Stomach (tissue), 19 donors: ENCODE measurements at places on chromosomes 1 and 21. TPM values are rescaled to one million over a fixed set of nuclear protein-coding genes. Genes with fewer than 3 reads are reported as not detected.

The AQP10 gene
- total RNA-seq, result not detected

The ZNF695 gene
- not detected for total RNA-seq

The HSPG2 gene
- 316 TPM for total RNA-seq

The DNAJC6 gene
- total RNA-seq, result not detected

The SLC6A9 gene
- 1.5 TPM for total RNA-seq

The TOR1AIP2 gene
- 106 TPM for total RNA-seq

The ATP1A4 gene
- not detected for total RNA-seq

The SLC2A5 gene
- not detected for total RNA-seq

The KRTAP10-8 gene
- not detected for total RNA-seq

The RGS7 gene
- total RNA-seq, result 2.2 TPM

The DCDC2B gene
- total RNA-seq, result not detected

The EPHX1 gene
- total RNA-seq, result 51.0 TPM

The DTL gene
- 0.58 TPM for total RNA-seq

The DCST1 gene
- 0.89 TPM for total RNA-seq

GRCh38 chr1:226987179-226987536, 47.1 kb downstream of the COQ8A start:
- no peak for DNase-seq

DNA sequence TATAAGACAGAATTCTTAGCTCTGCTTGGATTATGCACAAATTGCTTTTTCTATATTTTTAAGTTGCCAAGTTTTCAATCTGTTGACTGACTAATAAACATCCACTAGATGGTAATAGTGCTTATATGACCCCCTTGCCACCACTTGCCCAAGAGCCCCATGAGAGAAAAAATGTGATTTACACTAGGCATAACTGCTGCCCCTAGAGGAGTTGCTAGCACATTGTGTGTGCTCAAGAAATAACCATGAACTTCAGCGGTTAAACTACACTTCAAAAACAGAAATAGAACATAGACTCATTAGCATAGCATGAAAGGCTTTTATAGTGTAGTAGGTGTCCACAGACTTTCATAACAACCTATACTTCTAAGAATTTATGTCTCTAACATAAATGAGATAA, 61.4 kb downstream of the BRINP3 start:
- DNase-seq, result no peak

- DNase-seq, result no peak
Measured at GRCh38 chr1:247266053-247266452, 10.2 kb downstream of the VN1R5 start.

GRCh38 chr1:15323351-15323988, 76.4 kb downstream of the FHAD1 start:
- peak; percentile 87 for DNase-seq

DNA sequence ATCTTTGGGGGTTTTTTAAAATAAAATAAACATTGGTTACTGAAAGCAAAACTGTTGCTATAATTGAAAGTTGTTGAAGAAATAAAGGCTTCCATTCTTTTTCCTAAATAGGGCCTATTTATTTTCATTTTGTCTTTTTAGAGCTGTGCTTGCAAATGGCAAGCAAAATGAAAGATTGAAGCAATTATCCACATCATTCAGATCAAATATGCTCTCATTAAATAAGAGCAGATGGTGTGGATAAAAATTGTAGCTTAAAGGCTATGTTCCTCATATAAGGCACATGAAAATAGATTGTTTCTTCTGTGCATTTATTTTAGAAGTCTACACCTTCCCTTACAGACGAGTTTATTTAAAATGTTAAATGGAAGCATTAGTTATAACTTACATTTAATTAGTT, 1317.7 kb downstream of the MRPL39 start:
- no peak for DNase-seq

DNA sequence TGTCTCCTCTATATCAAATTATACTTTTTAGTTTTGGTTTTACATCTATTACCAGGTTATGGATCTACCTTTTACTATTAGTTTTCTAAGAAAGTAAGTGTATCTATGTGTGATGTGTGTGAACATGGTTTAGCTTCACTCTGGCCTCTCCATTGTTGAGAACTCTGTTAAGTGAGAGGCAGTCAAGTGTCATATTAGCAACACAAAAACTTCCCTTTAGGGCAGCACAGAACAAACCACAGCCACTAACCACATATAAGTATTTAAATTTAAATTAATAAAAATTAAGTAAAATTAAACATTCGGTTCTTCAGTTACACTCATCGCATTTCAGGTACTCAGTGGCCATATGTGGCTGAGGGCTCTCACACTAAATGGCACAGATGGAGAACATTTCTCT, 96.6 kb downstream of the DPYD start:
- no peak for DNase-seq

DNA sequence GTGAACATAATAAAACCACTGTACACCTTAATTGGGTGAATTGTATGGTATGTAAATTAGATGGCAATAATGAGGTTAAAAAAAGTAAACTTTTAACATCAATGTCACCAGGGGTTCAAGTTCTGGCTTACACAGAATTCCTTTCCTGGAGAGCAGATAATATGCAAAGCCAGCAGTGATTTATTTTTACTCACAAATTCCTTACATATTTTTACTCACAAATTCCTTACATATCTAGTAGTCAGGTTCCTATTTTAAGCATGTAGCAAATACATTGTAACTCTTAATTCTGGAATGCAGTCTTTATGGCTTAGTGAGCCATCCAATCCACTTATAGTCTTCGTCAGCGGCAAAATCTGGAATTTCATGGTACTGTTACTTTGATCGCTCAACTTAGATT, 1.3 kb upstream of the UBE4B start:
- no peak for DNase-seq

- DNase-seq, result no peak
Measured at GRCh38 chr1:154524881-154525280, 22.7 kb upstream of the SHE start.

DNA sequence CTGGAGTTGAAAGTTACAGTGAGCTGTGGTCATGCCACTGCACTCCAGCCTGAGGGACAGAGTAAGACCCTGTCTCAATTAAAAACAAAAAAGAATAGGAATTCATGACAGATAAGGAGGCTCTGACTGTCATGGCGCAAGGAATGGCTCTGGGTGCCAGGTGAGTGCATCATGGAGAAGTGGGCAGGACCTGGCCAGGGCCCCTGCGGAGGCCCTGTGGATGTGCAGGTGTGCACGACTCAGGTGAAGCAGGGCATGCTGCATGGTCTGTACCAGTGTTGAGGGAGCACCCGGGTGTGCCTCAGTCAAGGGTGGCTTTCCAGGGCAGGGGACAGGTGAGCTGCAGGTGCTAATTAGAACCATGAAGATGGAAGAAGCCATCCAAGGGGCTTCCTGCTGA, 14.0 kb downstream of the SLC1A7 start:
- peak; percentile 2 for DNase-seq

DNA sequence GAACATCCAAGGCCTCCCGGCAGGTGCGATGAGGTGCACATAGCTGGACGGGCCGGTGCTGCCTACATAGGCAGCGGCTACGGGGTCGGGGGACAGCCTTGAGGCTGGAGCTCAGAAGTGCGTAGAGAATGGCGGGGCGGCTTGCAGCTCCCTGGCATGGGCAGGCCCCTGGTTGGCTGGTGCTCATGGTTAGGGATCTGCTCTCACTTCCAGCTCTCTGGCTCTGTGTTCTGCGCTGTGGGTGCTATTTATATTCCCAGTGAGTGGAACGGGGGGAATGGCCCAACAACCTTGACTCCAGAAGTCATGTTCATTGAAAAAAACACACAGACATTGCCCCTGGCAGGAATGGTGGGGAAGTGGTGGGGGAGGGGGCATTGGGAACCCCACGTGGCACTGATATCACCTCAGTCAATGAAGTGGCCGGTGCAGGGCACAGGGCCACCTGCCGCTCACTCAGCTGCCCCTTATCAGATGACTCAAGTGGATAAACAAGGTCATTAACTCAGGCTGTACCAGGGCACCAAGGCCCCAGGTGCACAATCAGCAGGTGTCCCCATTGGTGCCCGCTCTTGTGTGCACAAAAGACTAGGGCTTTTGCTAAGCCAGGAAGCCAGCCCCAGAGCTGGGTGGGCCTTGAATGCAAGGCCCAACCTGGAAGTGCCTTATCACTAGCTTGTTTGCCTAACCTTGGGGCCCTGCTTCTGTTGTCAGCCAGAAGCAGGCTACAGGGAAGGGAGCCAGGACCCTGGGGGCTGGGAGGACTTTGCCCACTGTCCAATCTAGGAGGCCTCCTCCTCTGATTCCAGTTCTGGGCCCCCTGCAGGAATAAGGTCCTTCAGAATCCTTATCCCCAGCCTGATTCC, at the start of gene NR0B2:
Gene NR0B2, minus strand, starts transcription at position 222 of the 866 bp plus-strand sequence. Its CDS starts 35 bp downstream, at position 187.
- DNase-seq, result peak; percentile 96

DNA sequence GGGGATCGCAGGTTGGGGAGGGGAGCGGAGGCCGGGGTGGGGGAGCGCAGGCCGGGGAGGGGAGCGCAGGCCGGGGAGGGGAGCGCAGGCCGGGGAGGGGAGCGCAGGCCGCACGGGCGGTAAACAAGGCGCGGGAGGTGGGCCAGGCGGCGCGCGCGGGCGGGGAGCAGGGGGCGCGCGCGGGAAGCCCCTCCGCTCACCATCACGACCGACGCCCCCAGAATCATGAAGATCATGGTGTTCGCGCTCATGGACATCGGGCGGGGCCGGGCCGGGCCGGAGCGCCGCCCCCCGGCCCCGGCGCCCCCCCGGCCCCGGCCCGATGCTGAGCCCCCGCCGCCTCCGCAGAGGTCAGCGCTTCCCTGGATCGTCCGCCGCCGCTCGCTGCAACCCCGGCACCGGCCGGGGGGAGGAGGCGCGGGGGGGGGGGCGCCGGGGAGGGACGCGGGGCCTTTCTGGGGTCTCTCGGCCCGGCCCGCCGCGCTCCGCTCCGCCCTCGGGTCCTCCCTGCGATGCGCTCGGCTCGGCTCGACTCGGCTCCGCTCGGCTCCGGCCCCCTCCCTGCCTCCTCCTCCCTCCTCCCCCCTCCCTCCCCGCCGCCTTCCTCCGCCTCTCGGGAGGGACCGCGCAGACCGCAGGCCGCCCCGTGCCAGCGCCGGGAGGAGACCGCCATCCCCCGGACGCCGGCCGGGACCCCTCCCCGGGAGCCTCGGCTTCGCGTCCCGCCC, at the start of gene TMEM240:
Gene TMEM240, minus strand, starts transcription at position 535 of the 728 bp plus-strand sequence. Its CDS starts 278 bp downstream, at position 257.
- peak; percentile 94 for DNase-seq

DNA sequence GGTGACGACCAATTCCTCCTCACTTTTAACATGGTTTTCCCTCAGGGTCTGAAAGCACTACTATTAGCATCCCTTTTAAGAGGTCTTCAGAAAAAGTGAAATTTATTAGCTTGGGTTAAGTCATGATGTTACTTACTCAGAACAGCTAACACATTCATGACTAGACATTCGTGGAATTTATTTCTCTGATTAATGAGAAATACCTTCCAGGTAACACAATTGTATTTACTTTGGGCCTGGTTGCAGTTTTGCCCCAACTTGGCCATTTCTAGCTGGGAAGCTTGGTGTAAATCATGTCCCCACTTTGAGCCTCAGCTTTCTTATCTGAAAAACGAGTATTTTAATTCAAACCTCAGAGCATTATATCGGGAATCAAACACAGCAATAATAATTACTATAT, 119.2 kb upstream of the SPATA6 start:
- DNase-seq, result no peak

- no peak for DNase-seq
Measured at GRCh38 chr1:20160034-20160433, 20.9 kb downstream of the PLA2G2F start.

- DNase-seq, result no peak
Measured at GRCh38 chr1:200306944-200307754, 102.7 kb downstream of the ZNF281 start.

- no peak for DNase-seq
Measured at GRCh38 chr1:244893836-244894235, 29.5 kb upstream of the HNRNPU start.

GRCh38 chr1:233242827-233243483, 52.6 kb downstream of the PCNX2 start:
- peak; percentile 52 for DNase-seq

DNA sequence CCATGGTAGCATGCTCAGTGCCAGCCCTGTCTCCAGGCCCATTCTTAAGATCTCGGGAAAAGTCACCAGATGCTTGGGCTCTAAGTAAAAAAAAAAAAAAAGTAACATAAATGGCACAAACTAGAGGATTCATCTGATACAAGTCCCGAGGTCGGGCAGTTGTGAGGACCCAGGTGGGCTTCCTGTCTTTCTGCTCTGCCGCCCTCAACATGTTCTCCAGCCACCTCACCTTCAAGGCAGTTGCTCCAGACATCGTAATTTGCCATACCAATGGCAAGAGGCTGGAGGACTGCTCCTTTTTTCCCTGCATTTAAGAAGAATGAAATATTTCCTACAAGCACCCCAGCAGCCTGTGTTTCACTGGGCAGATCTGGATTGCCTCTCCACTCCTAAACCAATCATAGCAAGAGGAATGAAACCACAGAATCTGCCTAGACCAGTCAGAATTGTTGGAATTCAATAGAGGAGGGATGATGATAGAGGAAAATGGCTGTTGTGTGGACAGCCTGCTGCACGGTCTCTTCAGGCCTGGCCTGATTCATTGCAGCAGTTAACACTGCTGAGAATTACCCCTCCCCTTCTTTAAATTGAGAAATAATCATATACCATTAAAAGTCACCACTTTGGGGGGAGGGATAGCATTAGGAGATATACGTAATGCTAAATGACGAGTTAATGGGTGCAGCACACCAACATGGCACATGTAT, 5.4 kb downstream of the HMGN2 start:
- DNase-seq, result no peak

DNA sequence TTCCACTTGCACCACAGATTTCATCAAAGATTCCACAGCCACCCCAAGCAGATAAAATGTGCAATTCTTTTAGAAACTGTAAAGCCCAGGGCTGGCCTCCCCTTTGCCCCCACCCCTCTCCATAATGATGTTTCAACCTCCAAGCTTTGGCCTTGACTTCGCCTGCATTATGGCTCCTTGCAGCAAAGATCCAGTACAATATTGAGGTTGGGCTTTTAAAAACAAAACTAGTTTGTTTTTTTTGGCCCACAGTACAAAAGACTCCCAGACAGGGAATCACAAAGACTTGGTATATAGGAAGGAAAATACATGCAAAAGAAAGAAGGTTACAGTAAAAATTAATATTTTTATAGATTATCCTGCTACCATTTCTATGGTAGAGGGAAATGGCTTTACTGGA, 356.5 kb upstream of the PTBP2 start:
- DNase-seq, result no peak

DNA sequence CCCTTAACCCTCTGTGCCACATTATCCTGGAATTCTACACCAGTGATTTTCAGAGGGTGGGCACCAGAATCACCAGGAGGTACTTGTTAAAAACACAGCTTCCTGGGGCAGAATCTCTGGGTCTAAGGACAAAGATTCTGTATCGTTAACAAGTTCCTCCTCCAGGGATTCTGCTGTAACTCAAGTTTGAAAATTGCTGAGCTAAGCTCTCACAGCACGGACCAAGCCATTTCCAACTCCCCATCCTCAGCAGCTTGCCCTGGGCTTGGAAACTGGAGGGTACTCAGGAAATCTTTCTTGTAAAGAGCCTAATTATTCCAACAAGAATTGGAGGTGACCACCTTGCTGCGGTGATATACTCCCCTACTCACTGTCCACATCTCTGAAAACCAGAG, 48.8 kb downstream of the TMCO4 start:
- DNase-seq, result no peak

- peak; percentile 85 for DNase-seq
Measured at GRCh38 chr1:156727926-156728598, at the start of gene METTL25B. METTL25B (plus strand) TSS chr1:156728469; CDS start chr1:156729105, 636 bp downstream.

- DNase-seq, result no peak
Measured at GRCh38 chr1:67193704-67194103, 27.4 kb downstream of the IL23R start.
